ENCODE measurements at places on chromosomes 2 and 18.
A peak's percentile ranks its signal among the peaks of the same experiment; 100 is the strongest.

DNA sequence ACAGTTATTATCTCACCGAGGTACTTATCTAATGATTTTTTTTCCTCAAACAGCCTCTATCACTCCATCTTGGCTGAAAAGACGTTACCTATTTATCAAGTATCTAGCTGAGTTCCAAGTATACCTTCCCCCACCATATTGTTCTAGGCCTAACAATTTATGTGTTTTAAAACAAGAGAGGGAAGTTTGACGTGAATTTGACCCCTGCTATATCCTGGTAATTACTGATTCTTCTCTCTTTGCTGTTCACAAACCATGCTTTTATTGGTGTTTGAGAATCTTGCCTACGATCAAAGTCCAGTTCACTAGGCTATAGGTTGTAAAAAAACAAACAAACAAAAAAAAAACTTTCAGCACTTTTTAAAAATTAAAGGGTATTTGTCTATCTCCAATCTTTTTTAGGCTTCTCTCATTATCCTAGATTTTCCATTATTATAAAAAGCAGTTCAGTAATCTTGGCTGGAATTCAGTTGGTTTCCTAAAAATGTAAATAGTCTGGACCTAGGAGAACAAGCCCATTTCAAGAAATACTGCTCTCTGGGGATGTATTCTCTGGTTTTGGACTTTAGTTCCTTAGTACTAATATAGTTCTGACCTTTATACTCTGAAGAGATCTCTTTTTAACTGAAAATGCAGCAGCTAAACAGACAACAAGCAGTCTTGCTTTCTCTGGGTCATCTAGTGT, 505.4 kb downstream of the CPS1 start:
- no peak for DNase-seq

- DNase-seq: no peak
Measured at GRCh38 chr2:240477916-240478315, 42.5 kb downstream of the GPC1 start.

DNA sequence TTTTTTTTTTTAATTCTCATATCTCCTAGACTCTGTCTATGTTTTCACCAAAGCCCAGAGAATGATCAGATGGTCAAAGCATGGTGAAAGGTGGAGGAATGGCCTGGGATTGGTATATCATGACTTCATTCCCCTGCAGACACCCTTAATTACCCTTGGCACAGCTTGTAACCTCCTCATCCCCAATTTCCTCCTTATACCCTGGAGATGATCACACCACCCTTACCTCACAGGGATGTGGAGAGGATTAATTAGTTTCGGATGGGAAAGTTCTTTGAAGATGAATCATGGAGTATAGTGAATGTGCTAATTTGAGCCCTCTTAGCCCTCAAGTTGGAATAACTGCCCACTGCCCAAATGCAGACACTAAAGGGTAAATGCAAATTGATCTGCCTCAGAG, 138.0 kb upstream of the LYPD6 start:
- DNase-seq: no peak

DNA sequence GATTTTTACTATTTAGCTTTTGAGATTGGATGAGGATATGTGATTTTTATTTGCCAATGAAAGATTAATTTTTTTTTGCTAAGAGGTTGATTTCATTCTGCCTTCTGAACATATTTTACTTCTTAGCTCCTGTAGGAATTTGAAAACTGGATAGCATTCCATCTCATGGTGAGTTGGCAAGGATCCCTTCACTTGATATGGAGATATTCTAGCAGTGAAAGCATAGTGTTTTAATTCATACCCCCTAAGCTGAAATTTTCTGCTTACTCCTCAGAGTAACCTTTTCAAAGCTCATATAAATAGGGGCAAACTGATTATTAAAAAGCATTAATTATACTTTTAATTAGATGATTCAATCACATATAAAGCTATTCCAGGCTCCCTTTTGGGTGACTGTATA, 61.0 kb upstream of the KCNJ3 start:
- DNase-seq: no peak

- DNase-seq: no peak
Measured at GRCh38 chr18:24246143-24246542, 107.3 kb downstream of the CABYR start.

- DNase-seq: no peak
Measured at GRCh38 chr18:8480506-8481328, 128.5 kb upstream of the RAB12 start.

GRCh38 chr2:39604866-39605265, 60.9 kb upstream of the TMEM178A start:
- DNase-seq: no peak

DNA sequence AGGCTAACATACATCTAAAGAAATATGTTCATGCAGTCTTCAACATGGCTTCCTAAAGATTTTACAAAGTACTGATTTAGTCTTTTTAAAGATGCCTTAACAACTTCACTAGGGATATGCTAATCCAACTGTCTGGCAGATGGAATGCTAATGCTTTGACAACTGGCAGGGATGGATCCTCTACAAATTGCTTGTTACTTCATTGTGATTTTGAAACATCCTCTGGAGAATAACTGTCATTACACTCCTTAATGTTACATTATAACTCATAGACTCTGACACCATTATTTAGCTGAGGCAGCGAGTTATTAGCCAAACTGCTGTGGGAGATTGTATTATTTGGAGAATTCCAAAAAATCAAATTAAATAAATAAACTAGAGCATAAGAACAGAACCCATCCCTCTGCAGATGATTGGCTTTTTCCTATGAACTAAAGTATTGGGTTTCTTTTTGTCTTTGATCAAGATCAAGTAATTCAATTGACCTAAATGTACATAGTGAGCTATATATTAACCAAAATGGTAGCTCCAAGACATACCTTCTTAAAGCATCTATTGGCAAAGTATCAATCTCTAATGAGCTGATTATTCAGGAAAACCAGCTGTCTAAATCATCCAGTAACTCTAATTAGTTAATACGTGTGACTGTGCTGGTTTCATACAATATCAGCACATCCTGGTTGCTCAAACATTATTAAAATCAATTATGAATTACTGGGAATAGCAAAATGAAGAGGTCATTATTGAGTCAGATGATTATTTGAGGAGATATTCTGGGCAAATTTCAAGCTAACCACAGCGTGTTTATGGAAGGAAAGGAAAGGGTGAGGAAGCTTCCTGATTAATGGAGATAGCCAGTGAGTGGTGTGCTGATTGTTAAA, 321.3 kb upstream of the TFPI start:
- DNase-seq: no peak

GRCh38 chr2:34849827-34850226, 1250.7 kb upstream of the FAM98A start:
- DNase-seq: no peak

DNA sequence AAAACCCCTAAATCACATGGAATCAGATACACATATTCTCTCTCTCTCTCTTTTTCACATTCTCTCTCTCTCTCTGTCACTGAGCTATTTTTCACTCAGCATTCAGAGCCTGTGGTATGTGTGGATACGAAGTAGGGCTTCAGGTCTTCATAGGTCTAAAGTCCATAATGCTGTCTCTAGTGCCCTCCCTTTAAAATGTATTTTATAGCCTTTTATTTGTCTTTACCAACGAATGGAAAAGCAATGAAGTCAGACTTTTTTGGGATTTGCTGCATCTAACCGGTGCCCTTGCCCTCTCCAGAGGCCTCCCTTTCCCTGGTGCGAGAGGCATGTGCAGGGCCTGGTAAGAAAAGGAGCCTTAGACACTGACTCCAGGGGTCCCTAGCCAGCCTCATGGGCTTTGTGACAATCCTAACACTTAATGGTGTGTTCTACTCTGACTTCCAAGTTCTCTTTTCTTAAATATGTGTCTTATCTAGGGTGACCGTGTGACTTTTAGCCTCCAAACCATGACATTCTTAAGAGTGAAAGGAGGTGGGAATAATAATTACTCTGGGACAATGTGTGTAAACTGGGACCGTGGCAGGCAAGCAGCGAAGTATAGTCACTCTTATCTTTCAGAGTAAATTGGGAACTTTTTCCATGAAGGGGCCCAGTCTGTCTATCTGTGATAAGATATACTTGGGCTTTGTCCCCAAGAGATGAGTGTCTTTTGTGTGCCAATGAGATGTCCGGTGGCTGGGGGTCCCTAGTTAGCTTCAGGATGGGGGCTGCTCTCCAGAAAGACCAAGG, 101.1 kb downstream of the B3GNT2 start:
- no peak for DNase-seq

- no peak for DNase-seq
Measured at GRCh38 chr2:171747371-171747770, 60.1 kb downstream of the DYNC1I2 start.

DNA sequence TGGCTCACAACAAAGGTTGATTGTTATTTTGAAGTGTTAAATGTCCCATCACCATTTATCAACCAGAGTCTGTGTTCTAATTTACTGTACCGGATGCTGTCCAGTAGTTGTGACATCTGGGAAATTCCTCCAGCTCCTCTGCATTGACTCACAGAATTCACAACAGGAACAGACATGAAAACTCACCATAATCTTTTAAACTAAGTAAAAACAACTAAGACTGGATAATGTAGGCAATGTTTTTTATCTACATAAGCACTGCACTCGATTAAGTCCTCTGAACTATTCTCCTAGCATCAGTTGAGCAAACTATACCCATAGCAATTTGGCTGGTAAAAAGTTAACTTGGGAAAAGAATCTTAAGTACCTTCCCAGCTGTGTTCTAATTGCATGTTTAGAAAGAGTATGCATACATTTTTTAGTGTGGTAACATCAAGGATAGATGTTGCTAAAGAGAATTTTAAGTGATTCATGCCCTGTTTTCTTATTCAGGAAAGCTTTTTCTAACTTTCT, 42.9 kb upstream of the MYO1B start:
- DNase-seq: no peak

DNA sequence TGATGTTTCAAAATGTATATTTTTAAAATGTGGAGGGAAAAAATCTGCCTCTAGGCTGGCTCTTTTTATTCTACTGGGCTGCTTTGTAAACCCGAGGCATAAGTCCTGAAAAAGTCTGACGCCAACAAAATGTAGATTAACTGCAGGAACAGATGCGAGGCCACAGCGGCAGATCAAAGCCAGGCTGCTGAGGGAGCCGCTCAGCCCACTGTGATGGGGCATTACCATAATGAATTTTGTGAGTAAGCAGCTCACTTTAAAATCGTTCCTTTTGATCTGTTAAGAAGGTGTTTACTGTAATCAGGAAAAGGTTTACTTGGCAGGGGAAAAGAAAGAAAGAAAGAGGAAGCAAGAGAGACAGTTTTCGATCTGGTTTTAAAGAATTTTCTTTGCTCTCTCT, 269.0 kb downstream of the ICOS start:
- no peak for DNase-seq

DNA sequence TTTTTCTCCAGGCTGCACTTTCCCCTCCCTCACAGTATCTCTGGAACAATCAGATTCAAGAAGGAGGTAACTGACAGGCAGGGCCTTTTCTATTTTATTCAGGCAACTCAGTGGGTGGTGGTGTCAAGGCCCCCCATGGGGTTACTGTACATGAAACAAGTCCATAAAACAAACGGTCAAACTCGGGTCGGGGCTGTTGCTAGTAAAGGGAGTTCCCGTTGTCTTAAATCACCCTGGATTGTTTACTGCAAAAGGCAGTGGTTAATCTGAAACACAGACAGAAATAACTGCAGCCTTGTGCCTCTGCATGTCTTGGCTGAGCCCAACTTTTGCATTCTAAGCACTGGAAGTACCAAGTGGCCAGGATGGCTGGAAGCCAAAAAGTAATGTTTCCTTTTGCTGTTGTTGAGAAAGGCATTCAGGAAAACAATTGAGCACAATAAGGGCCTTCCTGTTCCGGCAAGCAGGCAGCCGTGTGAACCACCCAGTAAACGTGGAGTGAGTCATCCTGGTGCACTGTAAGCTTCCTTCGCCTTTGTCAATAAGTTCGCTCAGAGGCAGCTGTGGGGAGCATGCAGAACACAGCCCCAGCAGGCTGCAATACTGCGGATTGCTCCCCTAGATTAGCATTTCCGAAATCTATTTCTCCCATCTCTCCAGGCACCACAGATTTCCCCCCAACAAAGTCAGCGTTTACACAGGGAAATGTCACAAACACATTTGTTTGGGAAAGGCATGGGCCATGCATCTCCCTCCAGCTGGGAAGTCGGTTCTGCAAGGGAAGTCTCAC, 149.6 kb downstream of the IRS1 start:
- peak; percentile 51 for DNase-seq

DNA sequence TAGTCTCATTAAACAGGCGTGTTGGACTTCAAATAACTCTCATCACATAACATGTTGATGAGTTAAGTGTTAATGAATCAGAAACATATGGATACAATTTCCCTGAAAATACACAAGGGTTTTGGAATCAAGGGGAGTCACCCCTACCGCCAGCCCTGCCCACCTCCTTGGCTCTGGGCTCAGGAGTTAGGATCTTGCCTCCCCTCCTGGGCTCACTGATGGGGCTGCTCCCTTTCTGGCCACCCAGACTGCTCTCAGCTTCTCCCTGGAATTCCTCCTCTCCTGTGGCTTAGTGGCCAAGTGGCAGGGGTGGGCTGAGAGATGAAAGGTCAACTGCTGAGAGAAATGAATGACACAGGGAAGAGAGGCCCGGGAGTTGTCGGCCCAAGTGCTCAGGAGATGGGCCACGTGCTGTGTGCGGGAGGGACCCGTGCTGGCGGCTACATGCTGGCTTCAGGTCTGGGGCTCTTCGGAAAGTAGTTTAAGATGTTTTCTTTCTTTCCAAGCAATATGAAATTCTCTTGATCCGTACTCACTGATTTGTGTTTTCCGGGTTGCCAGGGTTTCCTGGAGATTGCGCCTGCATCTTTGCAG, 55.8 kb upstream of the TNP1 start:
- no peak for DNase-seq

DNA sequence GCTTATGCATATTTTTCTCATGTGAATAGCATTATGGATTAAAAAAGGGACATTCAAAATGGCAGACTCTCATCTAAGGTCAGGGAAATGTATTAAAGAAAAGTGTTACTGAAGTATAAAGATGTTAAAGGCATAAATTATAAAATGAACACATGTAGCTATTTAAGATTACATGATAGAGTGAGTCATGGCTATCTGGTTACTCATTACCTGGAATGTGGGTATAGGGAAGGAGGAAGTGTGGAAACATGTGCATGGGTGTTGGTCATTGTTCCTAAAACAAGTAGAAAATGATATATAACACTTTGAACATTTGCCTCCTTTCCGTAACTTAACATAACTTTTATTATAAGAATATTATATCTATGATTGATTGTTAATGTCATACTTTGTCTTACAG, 66.4 kb downstream of the MYO1B start:
- DNase-seq: no peak

GRCh38 chr18:9210966-9211365, 74.4 kb downstream of the ANKRD12 start:
- DNase-seq: no peak

DNA sequence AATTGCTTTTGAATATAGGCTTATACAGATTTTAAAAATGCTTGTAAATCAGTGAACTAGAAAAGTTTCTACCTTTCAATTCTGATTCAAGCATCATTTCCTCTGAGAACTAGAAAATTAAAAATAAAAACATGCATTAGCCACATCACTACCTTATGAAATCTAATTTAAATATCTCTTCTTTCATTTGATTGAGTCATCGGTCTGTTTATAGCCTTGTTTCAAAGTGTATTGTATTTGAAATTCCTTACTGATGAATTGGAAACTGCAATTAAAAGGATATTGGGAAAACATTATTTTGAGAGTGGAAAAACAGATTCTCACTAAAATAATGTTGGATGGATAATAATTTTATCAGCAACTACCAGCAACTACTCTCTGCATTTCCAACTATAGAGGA, 717.7 kb upstream of the FAM98A start:
- no peak for DNase-seq

All from stimulated activated CD4-positive, alpha-beta T cell treated with anti-CD3 and anti-CD28 coated beads, Interleukin-15, amount 100 ng/mL, for 24 hours (primary cell).